Suppressor macrophage (primary cell): ENCODE measurements at places on chromosomes 6 and 20.

GRCh38 chr6:105459864-105460263, 57.0 kb upstream of the PREP start:
- DNase-seq = peak; percentile 32

DNA sequence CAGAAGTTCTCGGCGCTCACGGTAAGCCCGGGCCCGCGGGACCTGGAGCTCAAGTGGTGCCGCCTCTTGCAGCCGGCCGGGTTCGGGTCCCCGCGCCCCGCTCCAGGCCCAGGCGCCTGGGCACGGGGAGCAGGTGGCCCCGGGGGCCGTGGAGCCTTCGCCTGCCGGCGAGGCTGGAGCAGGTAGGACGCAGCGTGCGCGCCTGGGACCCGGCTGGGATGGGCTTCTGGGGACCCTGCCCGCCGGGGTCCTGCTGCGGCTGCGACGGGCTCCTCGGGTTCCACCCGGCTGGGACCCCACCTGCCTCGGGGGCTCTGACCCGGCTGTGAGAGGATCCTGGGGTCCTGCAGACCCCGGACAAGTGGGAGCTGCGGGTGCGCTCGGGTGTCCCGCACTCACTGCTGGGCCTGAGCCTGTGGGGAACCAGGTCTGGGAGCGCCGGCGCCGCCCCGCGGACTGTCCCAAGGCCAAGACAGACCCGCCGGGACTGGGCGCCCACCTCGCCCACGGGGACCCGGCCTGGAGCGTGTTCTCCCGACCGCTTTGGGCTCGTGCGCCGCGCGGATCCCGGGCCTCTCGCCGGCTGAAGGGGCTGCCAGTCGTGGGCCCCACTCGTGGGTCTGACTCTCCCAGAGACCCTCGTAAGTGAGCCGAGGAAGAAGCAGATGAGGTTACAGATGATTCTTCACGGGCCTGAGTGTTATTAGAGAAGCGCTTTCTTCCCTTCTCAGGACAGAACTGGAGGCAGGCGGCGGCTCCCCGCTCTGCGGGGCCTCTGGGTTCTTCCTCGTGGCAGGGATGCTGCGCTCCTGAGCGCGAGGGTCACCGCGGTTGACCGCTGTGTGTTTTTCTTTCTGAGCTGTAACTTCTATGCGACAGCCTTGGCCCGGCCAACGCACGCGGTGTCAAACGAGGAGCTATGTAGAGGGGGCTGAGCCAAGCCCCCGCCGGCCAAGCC, 729 bp downstream of the SMOC2 start:
- no peak for DNase-seq

DNA sequence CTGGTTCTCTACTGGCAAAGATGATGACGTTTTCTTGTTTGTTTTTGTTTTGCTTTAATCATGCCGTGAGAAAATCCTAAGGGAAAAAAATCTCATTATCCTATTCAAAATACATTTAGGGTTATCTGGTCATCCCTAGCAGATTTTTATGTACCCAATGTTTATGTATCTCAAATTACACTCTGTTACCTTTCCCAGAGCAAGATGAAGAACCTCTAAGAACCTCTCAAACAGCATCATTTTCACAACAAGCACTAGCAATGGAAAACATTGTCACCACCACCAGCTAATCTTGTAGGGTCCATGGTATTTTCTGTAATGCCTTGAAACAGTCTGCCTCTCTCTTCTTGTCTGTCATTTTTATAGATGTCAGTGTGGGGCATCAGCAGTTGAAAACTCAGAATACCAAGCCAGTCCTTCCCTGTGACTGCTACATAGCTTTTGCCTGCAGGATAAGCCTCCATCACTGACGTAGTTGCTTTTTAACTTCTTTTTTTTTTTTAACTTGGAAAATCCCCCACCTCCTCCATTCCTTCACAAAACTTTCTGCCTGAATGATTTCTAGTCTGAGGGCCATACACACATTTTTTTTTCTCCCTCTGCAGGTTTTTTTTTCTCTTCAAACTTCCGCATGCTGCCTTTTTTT, 2.4 kb upstream of the SNAP25 start:
- DNase-seq = no peak

DNA sequence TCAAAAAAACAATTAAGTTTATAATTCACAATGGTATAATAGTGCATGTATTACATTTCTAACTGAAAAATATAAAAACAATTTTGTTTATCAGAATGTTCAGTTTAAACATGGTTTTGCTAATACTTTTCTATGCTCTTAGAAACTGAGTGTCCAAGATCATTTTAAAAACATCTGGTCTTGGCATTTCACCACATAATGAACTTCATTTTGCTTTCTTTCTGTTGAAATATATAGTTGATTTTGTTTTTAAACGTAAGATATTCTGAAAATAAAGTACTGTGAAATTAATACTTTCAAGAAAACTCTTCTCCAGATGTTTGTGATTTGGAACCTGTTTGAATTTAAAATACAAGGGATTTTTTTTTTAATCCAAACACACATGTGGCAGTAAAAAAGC, 264.4 kb downstream of the COL12A1 start:
- no peak for DNase-seq

GRCh38 chr6:10154251-10154650, 260.6 kb downstream of the TFAP2A start:
- peak; percentile 17 for DNase-seq

DNA sequence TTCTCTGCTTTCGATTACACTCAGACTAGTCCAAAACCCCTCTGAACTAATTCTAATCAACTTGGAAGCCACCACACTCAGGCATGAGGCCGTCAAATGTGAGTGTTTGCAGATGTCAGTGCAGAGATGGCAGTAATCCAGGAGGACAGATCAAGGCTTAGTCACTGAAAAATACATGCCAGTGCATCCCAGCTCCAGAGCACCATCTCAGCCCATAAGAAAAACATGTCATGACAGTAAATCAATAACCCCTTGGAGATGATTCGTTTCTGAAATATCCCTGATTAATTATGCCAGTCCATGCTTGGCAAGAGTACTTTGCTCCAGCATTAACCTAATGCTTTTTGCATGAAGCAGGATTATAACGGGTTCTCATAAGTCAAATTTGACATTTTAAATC, 179.5 kb downstream of the ADAT2 start:
- no peak for DNase-seq

DNA sequence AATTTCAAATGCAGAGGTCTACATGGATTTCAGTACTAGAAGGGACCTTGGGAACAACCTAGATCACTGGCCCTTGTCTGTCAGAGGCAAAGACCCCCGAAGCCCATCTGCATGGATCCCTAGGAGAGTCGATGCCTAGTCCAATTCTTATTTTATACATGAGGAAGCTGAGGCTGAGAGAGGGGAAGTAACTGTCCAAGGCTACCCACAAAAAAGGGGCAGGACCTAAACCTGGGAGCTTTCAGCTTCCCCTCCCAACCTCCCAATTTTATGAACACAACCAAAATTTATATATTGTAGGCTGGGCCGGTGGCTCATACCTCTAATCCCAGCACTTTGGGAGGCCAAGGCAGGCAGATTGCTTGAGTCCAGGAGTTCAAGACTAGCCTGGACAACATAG, 73.2 kb downstream of the TRERF1 start:
- DNase-seq = peak; percentile 69

GRCh38 chr6:5278047-5278446, 16.7 kb downstream of the FARS2 start:
- DNase-seq = no peak

- DNase-seq = no peak
These were observed 104.9 kb upstream of the PREP start for GRCh38 chr6:105507811-105508210.

GRCh38 chr6:156832231-156832647, 55.1 kb downstream of the ARID1B start:
- no peak for DNase-seq

- DNase-seq = no peak
These were observed 111.7 kb upstream of the TMEM170B start for GRCh38 chr6:11425876-11426275.

DNA sequence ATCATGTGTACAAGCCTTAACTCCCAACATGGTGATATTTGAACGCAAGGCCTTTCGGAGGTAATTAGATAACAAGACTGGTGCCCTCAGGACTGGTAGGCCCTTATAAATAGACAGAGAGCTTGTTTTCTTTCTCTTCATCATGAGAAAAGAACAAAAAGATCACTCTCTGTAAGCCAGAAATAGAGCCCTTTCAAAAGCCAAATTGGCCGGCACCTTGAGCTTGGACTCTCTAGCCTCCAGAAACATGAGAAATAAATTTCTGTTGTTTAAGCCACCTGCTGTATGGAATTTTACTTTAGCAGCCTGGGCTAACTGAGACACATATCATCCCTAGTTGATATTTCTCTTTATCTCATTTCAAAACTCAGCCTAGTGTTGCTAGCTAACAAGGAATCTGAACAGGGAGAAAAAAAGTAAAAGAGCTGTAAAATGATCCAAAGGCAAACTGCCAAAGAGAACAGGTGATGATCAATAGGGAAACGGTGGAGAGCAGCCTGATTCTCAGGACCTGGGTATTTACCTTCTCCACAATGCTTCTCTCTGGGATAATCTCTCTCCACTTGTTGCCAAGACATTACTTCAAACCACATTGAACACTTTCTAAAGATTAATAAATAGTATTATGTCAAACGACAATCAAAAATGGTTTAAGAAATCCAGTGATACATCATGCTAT, 6.1 kb downstream of the COL21A1 start:
- no peak for DNase-seq
